ENCODE measurements at places on chromosomes 11 and 22.

GRCh38 chr11:66080055-66080817 is 10.2 kb downstream of the PACS1 start:
- peak; percentile 85 for DNase-seq

DNA sequence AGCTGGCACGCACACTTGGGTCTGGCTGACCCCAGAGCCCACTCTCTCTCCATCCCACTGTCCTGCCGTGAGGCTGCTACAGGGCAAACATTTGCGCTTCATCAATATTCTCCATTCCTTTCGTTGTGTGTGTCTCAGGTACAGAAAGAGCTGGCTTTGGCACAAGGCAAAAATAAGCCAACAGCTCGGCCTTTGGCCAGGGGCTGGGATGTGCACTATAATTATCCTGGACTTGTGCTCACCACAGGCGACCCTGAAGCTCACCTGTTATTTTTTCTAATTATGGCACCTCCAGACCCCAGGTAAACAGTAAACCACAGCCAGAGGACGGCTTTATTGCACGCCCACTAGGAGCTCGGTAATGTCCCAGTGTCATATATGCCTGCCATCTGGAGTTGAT is 10.9 kb downstream of the ZMAT5 start:
- DNase-seq: no peak

GRCh38 chr11:60878245-60879101 is 11.1 kb downstream of the ZP1 start:
- DNase-seq: no peak

DNA sequence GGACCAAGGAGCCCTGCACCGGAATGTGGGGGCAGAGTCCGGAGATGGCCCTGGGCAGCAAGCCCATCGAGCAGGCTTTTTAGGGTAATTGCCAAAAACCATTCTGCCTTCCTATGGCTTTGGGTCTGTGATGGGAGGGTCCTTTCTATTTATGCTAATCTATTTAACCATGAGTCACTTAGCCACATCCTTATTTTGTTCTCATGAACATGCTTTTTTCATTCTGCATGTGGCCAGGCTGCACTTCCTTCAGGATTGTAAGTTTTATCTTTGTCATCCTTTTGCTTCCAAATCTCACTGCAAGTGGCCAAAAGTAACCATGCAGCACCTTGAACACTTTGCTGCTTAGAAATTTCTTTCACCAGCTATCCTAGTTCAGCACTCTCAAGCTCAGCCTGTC is 88.3 kb downstream of the EFCAB6 start:
- peak; percentile 47 for DNase-seq

DNA sequence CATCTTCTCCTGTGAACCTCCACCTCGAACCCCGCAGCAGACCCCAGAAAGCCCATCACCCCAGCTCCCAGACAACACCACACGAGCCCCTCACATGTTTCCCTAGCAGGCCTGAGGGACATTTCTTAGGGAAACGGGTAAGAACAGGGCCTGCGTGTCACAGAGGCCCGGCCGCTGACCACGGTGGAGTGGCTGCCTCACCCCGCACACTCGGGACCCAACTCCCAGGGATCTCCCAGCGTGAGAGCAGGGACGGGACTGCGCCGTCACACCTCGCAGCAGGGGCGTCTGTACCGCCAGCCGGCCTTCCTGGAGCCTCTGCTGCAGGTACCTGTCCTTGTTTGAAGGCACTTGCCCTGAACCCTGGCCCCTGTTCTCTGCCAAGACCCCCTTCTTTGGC is 10.2 kb downstream of the ATP5MGL start:
- no peak for DNase-seq

GRCh38 chr11:304061-304506 is 3.5 kb upstream of the IFITM2 start:
- DNase-seq: no peak

All from fibroblast of upper back skin (primary cell).